Dermis blood vessel endothelial cell (primary cell): ENCODE measurements at places on chromosomes 5 and 9. TPM values are rescaled to one million over a fixed set of nuclear protein-coding genes. Genes with fewer than 3 reads are reported as not detected.

The CER1 gene
- total RNA-seq = not detected in 2 replicates

DNA sequence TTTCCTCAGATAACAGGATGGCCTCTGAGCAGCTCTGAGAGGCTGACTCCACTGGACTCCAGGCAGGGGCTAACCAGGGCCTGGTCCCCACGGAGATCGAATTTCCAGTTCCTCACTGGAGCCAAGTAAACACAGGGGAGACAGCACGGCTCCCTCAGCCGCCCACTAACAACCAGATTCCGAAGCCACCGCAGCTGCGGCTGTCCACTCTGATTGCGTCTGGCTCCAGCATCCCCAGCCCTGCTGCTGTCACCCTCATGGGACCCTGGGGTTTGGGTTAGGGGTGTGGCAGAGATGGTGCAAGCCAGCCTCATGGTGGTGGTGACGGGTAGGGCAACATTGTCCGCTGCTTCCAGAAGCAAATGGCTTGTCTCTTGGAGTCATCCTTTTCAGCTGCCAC, 172.6 kb downstream of the RGS3 start:
- DNase-seq = no peak

GRCh38 chr9:117104206-117104605, 310.7 kb downstream of the ASTN2 start:
- no peak for DNase-seq

- DNase-seq = no peak
Observed at GRCh38 chr5:139898981-139899380, 103.4 kb downstream of the PSD2 start.
